ENCODE measurements at places on chromosomes 7 and 10.

- DNase-seq = no peak
Observed at GRCh38 chr7:28503396-28503795, 91.1 kb downstream of the CREB5 start.

DNA sequence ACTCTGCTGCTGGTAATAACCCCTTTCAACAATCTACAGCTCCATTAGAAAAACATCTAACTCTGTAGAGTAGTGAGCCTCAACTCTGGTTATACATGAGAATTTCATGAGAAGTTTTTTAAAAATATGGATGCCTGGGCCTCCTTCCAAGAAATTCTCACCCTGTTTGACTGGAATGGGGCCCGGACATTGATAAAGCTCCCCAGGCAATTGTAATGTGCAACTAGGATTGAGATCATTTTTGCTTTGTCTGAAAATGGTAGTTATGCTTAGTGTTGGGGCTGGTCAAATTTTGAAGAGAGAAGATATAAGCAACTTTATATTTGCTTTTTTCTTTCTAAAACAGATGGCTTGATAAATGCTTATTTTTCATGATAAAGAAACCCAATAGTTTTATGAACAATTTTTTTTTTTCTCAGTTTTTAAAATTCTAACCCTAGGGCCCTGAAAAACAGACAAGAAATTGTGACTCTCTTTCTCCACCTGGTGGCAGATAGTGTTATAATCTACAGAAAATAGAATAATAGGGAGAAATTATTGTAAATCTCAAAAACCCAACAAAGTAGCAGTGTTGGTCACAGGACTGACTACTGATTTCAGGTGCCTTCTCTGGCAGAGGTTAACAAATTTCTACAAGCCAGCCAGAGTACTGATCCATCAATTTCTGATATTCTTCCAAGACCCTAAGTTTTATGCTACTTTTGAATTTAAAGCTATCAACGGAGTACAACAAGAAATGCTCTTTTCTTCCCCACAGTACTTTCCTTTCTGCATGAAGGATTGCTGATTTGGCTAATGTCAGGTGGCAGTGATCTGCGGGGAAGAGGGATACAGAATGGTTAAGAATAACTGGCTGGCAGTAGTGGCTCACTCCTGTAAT is 174.8 kb downstream of the DKK1 start:
- no peak for DNase-seq

DNA sequence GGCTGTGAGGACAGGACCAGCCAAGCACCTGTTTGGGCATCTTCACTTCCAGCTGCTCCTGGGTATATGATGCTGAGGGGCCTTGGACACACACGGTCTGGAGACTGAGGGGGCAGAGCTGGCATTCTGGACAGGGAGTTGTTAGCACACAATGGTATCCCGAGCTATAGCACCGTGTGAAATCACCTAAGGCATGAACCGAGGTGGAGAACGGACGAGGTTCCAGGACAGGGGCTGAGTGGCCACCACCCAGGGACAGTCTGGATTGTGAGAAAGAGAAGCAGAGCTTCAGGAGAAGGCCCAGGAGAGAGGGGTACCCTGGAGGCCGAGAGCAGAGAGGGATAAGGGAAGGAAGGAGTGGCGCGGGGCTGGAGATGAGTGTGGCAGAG is 571.8 kb downstream of the TCERG1L start:
- no peak for DNase-seq

- peak; percentile 41 for DNase-seq
Observed at GRCh38 chr7:100509231-100509630, 25.5 kb downstream of the NYAP1 start.

GRCh38 chr7:155907450-155908200 is 95.4 kb upstream of the SHH start:
- DNase-seq = no peak

GRCh38 chr10:125208854-125209565 is 48.6 kb upstream of the CTBP2 start:
- DNase-seq = no peak

DNA sequence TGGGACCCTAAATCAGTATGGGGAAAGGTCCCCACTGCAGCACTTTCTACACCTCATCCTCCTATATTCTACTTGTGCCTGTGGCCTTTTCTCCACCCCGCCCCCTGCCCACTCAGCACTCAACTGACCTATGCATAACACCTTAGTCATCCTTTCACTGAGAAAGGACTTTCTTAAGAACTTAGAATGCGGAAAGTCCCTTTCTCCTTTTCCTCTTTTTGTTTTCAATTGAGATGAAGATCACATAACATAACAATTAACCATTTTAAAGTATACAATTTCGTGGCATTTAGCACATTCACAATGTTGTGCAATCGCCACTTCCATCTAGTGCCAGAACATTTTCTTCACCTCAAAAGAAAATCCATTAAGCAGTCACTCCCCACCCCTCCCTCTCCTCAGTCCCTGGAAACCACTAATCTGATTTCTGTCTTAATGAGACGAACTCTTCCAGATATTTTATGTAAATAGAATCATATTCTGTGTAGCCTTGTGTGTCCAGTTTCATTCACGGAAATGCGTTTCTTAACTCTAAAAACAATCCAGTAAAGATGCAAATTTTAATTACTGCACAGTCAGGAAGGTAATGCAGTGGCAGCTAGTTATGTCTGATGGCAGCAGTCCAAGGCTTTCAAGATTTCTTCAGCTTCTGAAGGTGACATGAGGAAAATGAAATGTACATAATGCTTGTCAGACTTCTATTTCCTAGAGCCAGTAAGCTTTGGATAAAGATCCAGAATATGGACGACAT is 41.7 kb downstream of the FAS start:
- no peak for DNase-seq

- DNase-seq = no peak
Observed at GRCh38 chr10:34224639-34225038, 590.5 kb downstream of the PARD3 start.

- no peak for DNase-seq
Observed at GRCh38 chr10:114576132-114576487, 82.0 kb downstream of the ABLIM1 start.

GRCh38 chr7:80498481-80499349 is 13.1 kb downstream of the GNAT3 start:
- no peak for DNase-seq

DNA sequence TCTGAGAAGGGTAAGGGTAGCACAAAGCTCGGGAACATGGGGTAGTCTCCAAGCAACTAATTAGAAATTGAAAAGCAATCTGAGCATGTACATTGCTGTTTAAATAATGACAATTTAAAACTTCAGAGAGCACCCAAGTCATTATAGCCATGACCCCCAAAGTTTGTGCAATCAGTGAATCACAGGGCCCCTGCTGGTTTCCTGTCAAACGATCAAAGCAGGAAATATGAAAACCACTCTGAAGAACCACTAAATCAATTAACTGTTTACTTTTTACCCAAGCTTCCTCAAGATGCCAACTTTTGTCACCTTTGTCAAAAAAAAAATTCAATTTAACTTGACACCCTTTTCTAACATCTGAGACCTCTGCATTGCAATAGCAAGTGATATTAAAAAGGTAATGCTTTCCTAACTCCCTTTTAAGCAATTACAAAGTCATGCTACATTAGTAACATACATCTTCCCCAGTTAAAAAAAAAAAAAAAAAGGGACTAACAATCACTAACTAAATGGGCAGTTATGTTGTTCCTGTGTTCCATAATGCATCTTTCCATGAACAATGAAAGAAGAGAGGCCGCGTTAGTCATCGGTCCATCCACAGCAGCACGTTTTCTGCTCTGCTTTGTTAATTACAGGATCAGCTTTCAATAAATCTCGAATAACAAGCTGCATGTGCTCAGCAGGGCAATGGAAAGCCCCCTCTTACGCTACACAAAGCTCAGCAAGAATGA is 80.6 kb downstream of the ETV1 start:
- no peak for DNase-seq

DNA sequence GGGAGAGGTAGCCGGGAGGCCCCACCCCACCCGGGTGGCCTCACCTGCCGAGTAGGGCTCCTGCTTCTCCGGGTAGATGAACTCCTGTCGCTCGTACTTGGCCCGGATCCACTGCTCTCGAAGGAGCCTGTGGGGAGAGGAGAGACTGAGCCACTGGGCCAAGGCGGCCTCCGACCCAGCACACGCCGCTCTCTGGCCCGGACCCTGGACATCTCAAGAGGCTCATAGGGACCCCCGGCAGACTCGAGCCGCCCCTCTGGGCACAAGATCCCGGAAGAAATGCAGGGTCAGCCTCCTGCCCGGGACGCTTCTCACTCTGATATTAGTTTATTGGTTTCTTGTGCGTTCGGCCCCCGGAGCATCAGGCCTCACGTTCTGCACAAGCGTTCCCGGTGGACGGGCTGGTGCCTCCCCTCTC is 34.5 kb downstream of the ADAP1 start:
- no peak for DNase-seq

DNA sequence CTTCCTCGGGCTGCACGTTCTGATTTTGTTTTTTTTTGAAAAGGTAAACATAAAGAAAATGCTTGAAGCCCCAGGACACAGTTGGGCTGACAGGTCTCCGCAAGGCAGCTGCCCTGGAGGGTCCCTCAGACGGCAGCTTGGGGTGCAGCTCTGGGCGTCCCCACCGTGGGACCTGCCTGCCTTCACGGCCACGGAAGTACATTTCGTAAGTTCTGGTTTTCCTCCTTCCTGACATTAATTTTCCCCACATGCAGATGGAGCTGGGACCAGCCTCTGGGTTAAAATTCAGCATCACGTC is 491.0 kb downstream of the DNAJB6 start:
- no peak for DNase-seq

- DNase-seq = no peak
Observed at GRCh38 chr7:44325811-44326241, 432 bp upstream of the CAMK2B start.

DNA sequence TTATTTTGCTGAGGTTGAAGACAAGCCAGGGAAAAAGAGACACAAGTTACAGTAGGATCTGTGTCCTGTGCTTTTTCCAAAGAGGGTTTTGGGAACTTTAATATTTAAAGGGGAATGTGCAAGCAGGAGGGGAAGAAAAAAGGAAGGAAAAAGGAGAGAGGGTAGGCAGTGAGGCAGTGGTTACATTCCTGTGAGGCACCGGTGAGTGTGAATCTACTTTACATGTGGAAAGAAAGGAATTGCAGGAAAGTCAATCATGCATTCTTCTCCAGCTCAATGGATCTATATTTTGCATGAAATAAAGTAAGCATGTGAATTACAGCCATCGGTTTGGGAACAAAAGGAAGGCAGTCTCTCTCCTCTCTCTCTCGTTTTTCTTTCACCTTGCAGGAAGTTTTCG is 12.6 kb upstream of the DYNC2I1 start:
- no peak for DNase-seq

- no peak for DNase-seq
Observed at GRCh38 chr10:106396192-106396591, 768.3 kb downstream of the SORCS1 start.

DNA sequence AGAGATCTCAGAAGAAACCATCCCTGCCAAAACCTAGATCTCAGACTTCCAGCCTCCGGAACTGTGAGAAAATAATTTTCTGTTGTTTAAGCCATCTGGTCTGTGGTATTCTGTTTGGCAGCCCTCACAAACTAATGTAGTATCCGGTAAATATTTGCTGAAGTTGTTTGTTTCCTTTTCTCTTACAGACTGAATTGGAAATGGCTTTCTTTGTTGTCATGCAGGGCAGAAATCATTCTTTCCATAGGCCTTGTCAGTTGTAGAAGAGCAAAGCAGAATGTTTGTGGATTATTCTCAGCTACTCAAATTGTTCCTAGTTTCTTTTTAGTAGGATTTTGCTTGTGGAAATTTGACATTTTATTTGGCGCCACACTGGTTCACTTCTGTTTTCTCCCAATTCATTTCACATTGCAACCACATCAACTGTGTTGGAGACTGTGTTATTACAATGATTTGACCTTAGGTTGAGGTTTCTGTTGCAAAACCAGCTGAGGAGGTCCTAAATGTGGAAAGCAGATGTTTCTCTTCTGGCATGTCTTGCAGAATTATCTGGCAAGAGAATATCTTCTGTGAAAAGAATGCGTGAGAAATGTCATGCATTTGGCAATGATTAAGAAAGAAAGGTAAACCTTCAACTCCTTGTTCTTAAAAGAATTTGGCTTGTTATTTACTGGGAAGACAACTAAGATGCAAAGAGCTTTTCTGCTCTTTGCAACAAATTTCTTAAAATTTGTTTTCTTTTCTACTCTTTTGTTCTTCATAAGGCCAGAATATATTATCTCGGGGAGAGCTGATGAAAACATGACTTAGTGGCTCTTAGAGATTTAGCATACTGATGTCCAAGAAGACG is 25.8 kb downstream of the ACTA2 start:
- no peak for DNase-seq

DNA sequence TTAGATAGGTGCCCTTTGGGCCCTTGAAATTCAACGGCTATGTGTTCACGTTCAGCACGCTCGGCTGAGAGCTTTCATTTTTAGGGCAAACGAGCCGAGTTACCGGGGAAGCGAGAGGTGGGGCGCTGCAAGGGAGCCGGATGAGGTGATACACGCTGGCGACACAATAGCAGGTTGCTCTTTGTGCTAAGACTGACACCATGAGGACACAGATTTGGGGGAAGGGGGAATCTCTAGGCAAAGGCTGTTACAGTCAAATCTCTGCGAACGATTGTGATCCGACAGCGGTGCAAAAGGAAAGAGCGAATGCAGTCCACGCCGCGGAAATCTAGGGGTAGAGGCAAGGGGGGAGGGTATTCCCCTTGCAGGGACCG is 667 bp downstream of the KLLN start:
- DNase-seq = no peak

DNA sequence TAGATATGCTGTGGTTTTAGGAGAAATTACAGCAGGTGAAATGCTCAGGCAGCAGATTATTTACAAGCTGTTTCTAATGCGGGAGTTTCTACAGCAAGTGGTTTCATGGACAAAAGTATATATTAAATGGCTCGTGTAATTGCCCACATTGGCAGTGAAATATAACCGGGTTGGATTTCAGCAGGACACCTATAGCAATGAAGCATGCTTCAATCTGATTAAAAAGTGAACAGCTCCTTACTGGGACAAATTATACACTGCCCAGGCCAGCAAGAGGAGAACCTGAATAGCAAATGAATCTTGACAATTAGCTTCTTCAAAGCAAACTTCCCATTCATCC is 35.2 kb upstream of the LYZL1 start:
- DNase-seq = no peak

DNA sequence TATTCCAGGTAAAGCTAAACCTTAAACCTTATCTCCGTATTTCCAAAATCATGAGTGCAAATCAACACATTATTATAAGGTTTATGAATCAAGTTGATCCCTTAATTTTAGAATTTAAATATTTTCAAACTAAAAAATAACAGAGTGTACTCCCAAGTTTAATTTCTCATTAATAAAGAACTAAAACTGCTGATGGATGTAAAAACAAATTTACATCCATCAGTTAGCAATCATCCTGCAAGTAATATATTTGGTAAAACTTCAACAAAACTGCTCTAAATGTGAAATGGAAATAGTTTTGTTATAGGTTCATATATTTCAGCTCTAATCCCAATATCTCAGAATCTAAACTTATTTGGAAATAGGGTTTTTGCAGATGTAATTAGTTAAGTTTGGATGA is 71.3 kb upstream of the ZNF804B start:
- DNase-seq = no peak

DNA sequence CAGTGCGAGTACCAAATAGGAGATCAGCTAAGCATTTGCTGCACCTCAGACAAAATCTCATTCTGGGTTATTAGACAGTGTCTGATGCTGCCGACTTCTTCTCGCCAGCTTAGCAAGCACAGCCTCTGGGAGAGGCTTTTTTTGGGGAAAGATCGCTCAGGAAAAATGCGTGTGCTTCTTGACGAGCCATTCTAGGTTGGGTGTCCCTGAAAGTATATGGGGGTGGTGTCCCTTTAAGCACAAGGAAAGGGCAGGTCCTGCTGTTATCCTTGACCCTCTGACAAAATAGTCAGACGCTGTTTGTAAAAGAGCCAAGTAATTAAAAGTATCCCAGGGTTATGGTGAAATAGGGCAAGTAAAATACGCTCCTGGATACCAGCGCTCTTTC is 540.1 kb upstream of the FZD8 start:
- DNase-seq = no peak

- DNase-seq = no peak
Observed at GRCh38 chr10:44961931-44962750, 2.5 kb downstream of the RASSF4 start.

All from uterus (tissue), 4 donors.